Right kidney (tissue), 9 donors: ENCODE measurements at places on chromosomes 2 and 18.

DNA sequence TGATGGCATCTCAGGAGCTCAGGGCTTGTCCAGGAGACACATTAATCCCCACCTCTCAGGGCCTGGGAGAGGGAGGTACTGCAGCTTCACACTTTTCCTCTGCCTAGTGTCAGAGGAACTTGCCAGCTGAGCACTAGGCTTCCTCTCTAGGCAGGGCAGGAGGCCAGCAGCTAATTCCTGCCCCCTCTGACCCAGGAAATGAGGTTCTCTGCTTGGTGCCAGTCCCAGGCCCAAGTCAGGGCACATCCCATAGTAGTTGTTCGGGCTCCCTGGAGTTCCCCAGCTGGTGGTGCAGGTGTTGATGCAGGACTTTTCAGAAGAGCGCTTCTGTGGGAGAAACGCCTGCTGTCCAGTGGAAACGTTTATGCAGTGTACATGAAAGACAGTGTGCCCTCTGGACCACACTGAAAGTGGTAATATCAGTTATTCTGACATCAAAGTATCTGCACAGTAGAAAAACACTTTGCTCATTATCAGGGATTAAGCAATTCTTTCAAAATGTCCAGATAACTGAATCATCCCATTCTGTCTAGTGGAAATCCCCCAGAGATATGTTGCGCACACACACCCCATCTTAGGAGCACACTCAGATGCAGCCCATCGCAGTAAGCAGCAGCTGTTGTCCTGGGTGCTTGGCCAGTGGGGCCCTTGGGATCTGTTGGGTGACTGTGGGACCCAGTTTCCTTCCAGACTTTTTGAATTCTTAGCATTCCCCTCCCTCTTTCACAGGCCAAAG is 17.8 kb upstream of the SCLY start:
- DNase-seq = no peak

GRCh38 chr2:11103984-11104793 is 51.1 kb upstream of the SLC66A3 start:
- no peak for DNase-seq

- no peak for DNase-seq
Observed at GRCh38 chr2:55157474-55157884, 74.6 kb downstream of the CLHC1 start.

DNA sequence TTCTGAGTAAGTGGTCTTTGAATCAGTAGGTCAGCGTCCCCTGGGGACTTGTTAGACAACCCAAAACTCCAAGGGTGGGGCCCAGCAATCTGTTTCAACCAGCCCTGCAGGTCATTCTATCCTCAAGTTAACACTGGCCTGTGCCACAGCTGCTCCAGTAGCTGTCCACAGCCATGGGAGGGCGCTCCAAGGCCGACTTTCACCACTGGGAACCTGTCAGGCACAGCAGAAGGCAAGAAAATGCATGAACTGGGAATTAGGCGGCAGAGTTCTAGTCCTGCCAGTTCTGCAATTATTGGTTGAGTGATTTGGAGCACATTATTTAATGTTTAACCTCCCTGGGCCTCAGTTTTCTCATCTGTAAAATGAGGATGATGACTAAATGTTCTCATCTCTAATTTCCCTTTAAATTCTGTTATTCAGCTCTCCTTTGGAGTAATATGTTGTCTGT is 17.4 kb upstream of the MRPL33 start:
- no peak for DNase-seq

- no peak for DNase-seq
Observed at GRCh38 chr2:29821591-29821990, 99.8 kb downstream of the ALK start.

DNA sequence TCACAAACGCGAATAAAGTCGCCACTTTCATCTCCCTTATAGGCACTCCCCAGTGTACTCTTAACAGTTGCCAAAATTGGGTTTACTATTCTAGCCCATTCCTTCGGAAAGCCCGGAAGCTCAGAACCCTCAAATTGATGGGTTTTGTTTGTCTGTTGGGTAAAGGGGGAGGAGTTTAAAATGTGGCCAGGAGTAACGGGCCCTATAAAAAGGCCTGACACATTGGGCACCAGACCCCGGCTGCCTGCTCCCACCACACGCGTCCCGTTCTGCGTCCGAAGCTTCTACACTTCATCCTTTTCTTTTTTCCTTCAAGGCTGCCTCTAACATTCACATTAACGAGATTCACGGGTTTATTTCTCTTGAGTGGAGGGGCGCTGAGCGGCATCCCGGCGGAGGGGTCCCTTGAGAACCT is 837 bp downstream of the NHEJ1 start:
- DNase-seq = no peak

- DNase-seq = no peak
Observed at GRCh38 chr2:42775186-42775585, 11.3 kb upstream of the OXER1 start.

GRCh38 chr2:212421556-212422334 is 116.9 kb downstream of the ERBB4 start:
- no peak for DNase-seq

DNA sequence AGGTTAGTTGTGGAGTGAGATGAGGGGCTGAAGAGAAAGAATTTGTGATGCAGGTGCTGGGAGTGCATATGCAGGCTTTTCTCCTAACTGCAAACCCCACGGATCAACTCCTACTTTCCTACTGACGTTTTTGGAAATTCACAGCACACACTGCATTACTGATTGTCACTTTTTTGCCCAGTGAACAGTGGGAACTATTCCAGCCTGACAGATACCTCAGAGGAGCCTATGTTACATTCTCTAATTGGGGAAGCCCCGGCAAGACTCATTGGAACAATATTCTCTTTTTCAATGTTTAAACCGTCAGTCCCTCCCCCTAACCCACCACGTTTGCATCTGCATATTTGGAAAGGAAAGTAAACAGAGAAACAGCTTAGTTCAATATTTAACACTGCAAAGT is 126.2 kb downstream of the DPP4 start:
- DNase-seq = no peak

DNA sequence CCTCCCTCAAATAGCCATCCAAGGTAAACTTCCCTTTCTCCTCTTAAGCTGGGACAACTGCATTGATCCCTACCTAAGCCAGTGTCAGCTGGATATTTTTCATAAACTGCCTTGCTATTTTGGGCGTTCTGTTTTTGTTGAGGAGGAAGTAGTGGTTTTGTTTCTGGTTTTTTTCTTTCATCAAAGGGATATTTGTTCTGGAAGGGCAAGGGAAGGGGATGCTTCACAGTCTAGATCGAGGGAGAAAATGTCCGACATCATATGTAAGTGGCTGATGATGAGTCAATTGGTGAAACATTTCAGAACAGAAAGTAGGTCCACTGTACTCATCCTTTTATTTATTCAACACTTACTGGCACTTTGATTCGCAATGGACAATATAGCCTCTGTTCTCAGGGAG is 31.0 kb downstream of the TANC1 start:
- DNase-seq = no peak

DNA sequence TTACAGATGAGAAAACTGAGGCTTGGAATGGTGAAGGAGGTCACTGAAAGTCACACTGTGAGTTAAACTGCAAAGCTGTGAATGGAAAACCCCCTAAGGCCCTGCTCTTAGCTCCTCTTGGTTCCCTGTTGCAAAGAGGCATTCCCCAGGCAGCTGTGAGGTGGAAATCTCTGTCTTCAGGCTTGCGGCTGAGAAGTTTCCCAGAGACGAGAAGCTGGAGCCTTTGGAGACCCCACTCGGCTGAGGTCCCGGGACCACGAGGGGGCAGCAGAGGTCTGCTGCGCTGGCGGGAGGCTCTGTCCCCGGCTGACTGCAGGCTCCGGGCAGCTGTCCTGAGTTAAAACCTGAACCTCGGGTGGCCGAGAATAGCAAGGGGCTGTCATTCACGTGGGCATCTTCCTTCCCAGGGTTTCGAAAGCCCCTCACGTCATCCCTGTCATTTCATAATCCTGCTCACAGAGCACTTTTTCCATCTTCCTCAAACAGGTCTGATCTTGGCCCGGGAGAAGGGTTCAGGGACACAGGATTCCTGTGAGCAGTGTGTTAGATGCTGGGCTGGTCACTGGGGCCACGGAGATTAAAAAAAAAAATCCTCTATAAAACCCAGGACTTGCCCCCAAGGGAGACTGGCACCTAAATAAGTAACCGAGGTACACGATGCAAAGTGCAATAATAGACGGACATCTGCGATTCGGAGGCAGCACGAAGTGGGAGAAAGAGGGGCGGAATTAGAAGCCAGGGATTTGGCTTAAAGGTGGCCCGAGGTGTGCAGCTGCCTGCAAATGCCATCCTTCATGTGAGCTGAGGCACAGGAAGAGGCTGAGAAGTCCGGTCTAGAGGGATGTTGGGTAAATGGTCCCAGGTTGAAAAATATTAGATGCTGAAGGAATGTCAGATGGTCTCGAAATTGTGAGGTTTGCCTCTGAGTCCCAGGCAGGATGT is 24.6 kb upstream of the ATOH8 start:
- peak; percentile 73 for DNase-seq

GRCh38 chr2:150591496-150592285 is 104.2 kb upstream of the RND3 start:
- no peak for DNase-seq

DNA sequence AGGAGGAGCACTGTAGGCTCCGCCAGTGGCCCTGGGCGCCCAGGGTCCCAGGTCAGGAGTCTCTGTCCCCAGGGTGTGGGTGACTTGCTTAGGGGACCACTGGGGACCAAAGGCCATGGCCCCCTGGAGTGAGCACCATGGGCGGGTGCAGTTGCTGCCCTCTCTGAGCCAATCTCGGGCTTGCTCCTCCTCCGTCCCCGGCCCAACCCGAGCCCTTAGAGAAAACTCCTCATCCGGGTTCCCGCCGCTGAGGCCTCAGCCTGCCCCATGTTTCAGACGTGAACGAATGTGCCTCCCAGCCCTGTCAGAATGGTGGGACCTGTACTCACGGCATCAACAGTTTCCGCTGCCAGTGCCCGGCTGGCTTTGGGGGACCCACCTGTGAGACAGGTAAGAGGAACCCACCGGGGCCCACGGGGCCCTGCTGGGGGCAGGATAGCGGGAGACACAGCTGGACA is 38.6 kb downstream of the SNED1 start:
- no peak for DNase-seq

DNA sequence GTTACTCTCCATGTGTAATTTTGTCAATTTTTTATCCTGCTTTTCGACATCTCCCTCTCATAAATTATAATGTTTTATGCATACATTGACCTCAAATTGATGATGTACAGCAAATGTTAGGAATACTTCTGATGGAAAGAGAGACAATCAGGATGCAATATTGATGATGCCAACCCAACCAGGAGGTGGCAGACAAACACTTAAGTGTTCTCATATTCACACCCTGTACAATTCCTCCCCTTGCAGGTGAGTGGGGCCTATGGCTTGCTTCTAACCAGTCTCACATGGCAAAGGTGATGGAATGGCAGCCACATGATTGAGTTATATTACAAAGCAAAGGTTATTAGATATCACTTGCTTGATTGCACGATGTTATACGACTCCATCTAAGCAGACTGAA is 594.3 kb upstream of the REG3G start:
- no peak for DNase-seq

DNA sequence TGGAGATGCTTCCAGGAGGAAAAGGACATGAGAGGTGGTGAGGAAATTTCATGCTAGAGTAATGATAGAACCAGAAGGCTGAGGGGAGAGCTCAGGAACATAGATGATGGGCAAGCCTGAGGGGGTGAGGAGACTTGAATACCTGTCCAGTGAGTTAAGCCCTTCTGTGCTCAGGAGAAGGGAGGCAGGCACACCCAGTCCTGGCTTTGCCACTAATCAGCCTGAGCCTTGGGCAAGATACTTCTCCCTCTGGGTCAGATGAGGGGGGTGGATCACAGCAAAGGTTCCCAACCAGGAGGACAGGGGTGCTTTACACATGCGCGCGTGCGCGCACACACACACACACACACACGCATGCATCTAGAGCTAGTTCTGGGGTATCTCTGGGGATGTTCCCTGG is 151.6 kb upstream of the MSH6 start:
- no peak for DNase-seq

GRCh38 chr2:198701481-198701880 is 756.3 kb downstream of the SATB2 start:
- DNase-seq = no peak

DNA sequence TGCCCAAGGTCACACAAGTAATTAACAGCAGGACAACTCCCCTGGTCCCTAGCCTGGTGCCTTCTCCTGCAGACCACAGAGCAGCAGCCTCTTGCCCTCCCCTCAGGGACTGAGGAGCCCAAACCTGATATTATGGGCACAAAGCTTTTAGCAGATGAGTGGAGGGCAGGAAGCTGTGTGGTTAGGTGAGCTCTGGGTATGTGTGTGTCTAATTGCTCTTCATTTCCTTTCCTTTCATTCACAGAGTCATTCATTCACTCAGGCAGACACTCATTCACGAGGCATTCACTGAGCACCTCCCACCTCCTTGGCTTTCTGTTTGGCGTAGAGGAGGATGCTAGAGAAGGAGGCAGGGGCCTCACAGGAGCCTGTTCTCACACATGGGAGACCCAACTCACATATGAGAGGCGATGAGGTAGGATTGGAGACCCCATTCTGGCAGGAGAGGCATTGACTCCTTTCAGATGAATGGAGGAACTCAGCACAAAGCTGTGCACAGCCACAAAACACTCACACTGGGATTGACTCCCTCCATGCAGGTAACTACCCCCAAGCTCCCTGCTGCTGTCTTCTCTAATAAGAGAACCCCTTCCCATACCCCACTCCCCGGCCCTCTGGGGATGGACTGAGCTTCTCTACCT is 306.8 kb upstream of the SKOR2 start:
- no peak for DNase-seq

- DNase-seq = no peak
Observed at GRCh38 chr2:194938066-194938465, 719.0 kb upstream of the SLC39A10 start.

- no peak for DNase-seq
Observed at GRCh38 chr2:167729911-167730310, 517.5 kb downstream of the STK39 start.

DNA sequence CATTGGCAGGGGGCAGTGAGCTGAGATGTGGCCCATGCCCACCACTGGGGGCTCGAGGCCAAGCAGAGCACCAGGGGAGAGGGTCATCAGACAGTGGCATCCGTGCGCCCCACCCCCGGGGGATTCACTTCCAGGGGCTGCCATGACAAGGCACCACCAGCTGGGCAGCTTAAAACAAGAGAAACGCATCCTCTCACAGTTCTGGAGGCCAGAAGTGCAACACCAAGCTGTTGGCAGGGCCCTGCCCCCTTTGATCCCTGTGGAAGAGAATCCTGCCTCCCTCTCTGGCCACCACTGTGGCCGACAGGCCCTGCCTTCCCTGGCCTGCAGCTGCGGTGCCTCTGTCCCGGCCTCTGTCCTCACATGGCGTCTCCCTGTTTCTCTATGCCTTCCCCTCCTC is 187.7 kb upstream of the ID2 start:
- DNase-seq = no peak

- no peak for DNase-seq
Observed at GRCh38 chr2:74009577-74009976, 24.9 kb downstream of the TET3 start.
